ENCODE measurements at places on chromosomes 2 and 18. TPM values are rescaled to one million over a fixed set of nuclear protein-coding genes. Genes with fewer than 3 reads are reported as not detected.

SMYD1 gene
- not detected for total RNA-seq

HOXD4 gene
- not detected for total RNA-seq

- no peak for DNase-seq
These were observed 605 bp downstream of the ZNF2 start for GRCh38 chr2:95166065-95166763.

REG3G gene
- total RNA-seq: not detected

DNA sequence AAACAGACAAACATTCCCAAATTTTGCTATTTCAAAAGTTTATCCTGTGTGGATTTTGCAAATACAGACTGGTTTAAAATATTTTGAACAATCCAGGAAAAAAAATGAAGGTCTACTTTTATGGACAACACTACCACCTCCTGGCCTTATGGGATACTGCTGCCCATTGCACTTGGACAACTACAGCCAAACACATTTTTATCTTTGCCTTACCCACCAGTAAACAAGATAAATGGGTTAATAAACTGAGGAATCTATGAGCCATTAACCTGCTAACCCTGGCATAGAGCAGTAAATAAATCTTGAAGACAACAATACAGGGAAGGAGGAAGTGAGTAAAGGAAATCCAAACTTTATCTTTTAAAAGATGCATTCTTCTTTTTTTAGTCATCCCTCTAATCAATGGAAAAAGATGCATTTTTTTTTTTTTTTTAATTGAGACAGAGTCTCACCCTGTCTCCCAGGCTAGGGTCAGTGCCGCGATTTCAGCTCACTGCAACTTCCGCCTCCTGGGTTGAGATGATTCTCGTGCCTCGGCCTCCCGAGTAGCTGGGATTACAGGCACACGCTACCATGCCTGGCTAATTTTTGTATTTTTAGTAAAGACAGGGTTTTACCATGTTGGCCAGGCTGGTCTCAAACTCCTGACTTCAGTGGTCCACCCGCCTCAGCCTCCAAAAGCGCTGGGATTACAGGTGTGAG, 2.1 kb upstream of the SPIRE1 start:
- no peak for DNase-seq

GRCh38 chr2:217086038-217086522, 226.2 kb upstream of the TNP1 start:
- DNase-seq: no peak

- no peak for DNase-seq
These were observed 740.5 kb downstream of the GALR1 start for GRCh38 chr18:77990131-77990530.

BMP10 gene
- not detected for total RNA-seq
